Retinal pigment epithelial cell (primary cell): ENCODE measurements at places on chromosomes 1 and 21.

DNA sequence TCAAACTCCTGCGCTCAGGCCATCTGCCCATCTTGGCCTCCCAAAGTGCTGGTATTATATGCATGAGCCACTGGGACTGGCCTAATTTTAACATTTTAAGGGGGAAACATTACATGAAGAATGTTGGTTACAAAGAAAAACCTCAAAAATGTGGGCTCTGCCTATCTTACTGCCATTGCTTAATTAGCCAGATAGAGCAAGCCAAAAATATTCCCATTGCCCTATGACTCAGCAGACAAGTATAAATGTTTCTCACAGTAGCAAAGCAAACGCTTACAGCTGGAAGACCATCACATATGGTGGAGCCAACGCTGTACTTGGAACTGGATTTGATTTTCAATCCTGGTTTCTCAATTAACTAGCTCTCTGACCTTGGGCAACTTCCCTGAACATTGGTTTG lies 502.0 kb downstream of the SMYD3 start:
- DNase-seq: peak; percentile 66

DNA sequence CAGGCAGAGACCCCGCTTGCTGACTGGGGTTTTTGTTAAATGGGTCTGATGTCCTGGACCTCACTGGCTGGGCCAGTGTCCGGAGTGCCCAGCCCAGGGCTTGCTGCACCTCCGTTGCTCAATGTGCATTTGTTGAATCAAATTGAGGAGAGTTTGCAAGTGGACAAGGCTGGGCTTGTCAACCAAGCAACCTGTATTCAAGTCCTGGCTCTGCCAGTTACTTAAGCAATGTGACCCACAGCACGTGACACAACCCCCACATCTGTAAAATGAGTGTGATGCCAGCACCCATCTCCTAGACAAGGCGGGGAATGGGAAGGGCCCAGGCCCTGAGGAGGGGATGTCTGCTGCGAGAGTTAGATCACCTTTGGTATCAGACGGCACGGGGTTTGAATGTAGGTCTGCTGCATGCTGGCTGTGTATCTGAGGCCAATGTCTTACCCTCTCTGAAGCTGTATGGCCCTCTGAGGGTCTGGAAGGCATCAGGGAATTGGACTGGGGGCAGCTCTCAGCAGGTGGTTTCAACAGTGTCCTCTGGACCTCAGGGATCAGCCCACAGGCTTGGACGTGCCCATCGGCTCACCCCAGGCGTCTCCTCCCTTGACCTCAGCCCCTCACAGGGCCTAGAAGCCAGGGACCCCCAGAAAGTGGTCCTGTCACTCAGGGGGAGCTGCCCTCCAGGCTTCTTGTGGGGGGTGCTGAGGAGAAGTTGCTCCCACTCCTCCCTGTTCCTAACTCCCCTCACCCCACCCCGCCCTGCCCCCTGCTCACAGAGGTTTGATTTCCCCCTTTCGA lies 51.0 kb upstream of the RUNX3 start:
- DNase-seq: no peak

- DNase-seq: no peak
Observed at GRCh38 chr1:167862432-167863076, 51.4 kb downstream of the ADCY10 start.

- no peak for DNase-seq
Observed at GRCh38 chr21:38957575-38958322, 152.0 kb downstream of the ETS2 start.

- no peak for DNase-seq
Observed at GRCh38 chr1:20472860-20473711, 12.9 kb downstream of the CAMK2N1 start.

- DNase-seq: peak; percentile 8
Observed at GRCh38 chr1:105138458-105138893, 1388.8 kb downstream of the AMY1C start.

- no peak for DNase-seq
Observed at GRCh38 chr1:19076841-19077616, 120.6 kb upstream of the IFFO2 start.

- no peak for DNase-seq
Observed at GRCh38 chr1:108560874-108561459, 1.1 kb downstream of the EEIG2 start.

DNA sequence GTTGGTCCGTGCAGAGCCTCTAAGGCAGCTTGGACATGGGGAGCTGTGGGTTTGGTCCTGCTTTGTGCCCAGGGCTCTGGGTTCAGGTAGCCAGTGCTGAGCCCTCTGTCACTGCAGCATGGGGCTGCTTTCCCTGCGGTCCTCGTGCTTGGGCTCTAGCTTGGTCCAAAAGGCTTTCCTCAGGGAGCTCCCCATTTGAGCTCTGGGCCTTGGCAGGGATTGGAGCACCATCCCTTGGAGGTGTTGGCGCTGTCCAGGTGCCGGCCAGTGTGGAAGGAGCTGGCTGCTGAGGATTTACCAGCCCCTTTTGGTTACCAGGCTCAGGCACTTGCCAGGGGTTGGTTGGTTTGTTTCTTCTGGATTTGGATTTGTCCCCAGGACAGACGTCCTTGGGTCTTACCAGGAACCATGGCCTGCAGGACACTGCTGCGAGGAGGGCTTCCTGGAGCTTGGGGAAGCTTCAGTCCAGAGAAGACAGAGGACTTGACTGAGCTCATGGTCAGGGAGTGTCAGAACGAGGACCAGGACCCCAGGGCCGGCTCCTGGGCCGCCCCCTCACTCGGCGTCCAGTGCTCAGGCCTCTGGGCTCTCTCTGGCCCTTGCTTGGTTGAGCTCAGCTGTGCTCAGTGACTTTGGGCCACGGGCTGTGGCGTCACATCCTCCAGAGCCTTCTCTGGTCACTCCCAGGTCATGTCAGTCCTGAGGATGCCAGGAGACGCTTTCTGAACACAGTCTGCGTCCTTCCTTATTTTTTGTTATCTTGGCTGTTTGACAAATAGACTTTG lies 224.7 kb downstream of the CAMTA1 start:
- DNase-seq: no peak

DNA sequence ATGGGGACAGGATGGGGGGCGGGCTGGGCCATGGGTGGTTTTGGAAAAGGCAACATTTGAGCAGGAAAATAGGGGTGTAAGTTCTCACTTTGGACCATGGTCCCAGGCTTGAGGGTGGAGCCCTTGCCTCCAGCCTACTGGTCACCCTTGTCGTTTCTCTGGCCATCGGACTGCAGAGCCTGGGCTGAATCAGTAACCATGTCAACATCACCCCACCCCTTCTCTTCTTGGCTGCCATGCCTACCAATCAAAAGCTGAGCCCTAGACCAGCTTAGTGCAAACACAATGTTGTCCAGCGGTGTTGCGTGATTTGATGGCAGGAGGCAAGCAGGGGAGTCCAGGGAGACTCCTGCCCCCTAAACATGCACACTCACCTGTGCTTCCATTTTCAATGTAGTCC lies 231.0 kb upstream of the KAZN start:
- DNase-seq: no peak

DNA sequence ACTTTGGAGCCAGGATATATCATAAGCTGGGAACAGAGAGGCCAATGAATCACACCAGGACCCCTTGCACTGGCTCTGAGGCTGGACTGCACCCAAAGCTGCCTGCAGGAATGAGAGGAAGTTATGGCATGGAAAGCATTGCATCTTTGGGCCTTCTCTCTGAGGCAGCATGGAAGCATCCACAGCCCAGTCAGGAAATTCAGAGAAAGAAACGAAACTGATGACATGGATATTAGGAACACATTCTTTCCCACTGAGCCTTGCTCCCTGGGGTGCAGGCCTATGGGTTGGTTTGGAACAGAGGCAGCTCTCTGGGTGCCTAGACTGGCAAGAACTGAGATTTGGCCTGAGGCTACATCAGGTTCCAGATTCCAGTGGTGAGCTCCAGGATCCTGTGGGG lies 98.6 kb downstream of the NGF start:
- DNase-seq: no peak

DNA sequence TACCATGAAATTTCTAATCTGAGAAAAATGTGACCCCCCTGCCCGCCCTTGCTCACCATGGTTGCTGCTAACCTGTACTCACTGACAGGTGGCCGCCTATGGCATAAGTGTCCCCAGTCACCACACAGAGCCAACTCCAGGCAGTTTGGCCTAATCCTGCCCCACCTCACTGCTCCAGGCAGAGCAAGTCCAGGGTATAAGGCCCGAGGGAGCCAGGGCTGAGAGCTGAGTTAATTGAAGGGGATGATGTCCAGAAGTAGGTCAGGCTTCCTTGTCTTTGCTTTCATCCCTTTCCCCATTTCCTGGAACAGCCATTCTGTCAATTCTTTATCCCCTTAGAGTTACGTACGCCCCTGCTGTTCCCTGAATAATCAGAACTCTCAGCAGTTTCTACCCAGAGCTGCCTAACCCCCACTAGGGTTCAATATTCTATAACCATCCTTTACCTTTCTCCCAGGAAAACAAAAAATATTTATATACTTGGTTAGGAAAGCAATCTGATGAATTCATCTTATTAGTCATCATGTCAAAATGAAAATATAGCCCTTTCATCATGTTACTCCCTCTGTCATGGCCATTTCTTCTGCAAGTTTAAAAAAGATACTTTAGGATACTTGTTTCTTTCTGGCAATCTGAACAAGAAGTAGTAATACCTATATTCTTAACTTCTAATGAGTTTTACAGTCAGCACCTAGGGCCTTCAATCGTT lies 29.4 kb upstream of the CD101 start:
- DNase-seq: no peak

- DNase-seq: no peak
Observed at GRCh38 chr1:19367584-19368041, 55.5 kb downstream of the SLC66A1 start.

DNA sequence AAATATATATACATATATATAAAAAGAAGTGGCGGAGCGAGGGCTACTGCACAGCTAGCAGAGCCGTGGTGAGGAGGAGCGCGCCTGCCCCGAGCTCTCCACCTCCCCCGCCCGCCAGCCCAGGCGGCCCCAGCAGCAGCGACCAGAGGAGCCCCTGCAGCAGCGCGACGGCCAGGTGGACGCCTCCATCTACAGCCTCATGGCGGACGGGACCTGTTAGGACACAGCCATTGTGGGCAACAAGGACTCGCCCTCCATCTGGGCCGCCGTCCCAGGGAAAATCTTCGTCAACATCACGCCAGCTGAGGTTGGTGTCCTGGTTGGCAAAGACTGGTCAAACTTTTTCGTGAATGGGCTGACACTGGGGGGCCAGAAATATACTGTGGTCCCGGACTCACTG lies 41.9 kb upstream of the REG4 start:
- DNase-seq: no peak

- DNase-seq: no peak
Observed at GRCh38 chr1:13732971-13733667, 33.1 kb downstream of the PRDM2 start.

DNA sequence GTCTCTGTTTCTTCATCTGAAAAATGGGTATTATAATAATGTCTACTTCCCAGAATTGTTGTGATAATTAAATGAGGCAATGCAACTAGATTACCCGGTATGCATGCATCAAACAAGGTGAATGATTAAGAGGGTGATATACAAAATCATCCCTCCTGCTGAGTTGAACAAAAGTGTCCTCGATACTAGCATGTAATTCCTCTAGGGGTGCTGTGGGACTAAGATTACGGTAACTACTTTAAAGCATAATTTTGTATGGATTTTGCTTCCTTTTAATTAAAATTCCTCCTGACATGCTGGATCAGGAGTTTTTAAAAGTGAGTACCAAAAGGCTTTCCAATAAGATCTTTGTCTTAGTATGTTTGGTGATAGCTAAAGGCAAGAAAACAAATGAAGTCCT lies 98.7 kb upstream of the PRMT6 start:
- DNase-seq: no peak

DNA sequence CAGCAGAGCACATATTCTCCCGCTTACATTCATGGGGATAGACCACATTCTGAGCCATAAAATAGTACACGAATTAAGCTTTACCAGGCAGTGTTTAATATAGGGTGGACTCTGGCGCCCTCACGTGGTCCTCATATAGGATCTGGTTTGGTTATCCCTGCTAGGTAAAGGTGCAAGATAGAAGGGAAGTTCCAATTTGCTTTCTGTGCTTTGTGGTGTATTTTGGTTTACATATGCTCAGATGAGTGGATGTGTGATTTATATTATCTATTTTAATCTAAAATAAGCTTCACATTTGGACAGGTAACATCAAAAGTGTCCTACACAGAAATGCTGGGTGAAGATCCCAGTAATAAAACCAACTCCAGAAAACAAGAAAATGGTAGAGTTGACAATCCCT lies 3.6 kb downstream of the CR1 start:
- DNase-seq: peak; percentile 24

DNA sequence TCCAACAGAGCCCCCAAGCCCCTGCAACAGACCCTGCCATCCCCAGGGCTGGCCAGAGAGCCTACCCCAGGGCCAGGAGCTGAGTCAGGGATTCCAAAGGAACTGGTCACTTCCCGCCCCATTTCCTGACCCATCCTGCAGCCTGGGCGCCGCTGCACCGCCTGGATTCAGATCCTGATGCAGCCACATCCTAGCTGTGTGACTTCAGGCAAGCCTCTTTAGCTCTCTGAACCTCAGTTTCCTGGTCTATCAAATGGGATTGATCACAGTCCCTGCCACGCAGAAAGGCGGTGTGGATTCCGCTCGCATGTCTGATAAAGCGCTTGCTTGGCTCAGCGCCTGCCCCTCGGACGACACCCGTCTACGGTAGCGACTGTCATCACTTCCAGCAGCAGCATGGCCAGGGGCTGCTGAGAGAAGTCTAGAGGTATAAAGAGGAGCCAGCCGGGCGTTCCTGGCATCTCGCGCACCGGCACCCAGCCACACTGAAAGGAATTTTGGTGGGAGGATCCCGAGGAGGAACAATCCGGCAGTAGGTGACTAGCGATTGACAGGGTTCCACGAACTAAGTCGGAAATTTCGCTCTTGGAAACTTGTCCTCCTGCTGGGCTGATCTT lies 10.1 kb downstream of the EPHA2 start:
- no peak for DNase-seq

- DNase-seq: no peak
Observed at GRCh38 chr1:246317332-246318035, 189.6 kb downstream of the SMYD3 start.

DNA sequence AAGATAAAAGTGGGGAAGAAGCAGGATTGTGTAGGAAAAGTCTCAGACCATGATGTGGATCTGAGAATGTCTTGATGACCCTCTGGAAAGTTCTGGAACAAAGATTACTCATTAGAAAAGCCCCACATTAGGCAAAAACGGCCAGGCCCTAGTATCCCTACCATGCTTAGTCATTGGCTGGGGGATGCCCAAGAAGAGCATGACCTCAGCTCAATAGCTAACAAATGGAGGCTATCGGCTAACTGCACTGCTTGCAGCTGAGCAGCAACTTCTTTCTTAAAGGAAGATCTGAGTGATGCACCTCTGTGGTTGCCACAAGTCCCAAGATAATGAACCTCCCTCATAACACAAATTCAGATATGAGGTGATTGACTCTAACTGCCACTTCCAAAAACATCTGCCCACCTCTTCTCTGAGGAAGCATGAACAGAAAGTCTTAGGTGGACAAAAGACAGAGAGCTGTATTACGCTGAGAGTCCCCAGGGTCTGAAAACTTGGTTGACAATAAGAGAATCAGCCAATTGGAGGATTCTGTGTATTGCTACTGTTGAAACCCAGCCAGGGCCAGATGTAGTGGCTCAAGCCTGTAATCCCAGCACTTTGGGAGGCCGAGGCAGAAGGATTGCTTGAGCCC lies 64.6 kb upstream of the AK4 start:
- DNase-seq: no peak
